ENCODE measurements at places on chromosomes 2 and 18.

DNA sequence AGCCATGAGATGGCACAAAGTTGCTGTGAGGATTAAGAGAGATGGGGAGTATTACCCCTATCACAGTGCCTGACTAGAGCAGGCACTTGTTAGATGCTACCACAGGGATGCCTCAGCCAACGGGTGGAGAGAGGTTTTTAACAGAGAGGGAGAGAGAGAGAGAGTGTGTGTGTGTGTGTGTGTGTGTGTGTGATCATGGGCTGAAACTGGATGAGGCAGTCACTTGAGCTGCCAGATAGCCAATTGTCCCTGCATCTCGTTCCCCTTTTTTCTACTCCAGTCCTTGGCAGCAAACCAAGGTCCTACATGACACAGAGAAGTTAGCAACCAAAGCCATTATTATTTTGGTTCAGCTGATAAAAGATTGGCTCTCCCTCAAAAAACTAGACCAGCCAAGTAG lies 3.0 kb downstream of the CD8A start:
- H3K4me3 ChIP-seq = no peak overlapping the region
- H3K4me1 ChIP-seq = peaks cover 13% of the 10 kb centered on the region
- H3K27me3 ChIP-seq = peaks cover 24% of the 10 kb centered on the region
- H3K36me3 ChIP-seq = no peaks in the 10 kb centered on the region

DNA sequence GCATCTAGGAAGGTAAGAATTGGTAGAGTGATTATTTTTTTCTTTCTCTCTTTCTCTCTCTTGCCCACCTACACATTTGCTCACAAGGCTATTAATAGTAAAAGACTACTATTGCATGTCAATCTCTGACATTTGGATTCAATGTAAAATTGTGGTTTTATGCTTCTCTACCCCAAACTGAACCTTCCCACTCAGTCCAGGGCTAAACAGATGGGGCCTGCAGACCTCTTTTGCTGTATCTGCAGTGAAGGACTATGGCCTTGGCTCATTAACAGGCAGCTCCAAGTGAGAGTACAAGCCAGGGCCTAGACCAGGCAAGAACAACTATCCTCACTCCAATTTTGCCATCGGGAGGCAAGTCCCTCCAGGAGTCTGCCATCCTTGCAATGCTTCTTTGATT lies 68.3 kb upstream of the ARL4C start:
- no peak overlapping the region for H3K27ac ChIP-seq
- no peak overlapping the region for H3K4me3 ChIP-seq
- no peak for DNase-seq
- H3K4me1 ChIP-seq = no peaks in the 10 kb centered on the region
- no peaks in the 10 kb centered on the region for H3K36me3 ChIP-seq

GRCh38 chr18:25587545-25587944 lies 235.6 kb upstream of the ZNF521 start:
- no peak for DNase-seq
- H3K27ac ChIP-seq = no peak overlapping the region
- no peaks in the 10 kb centered on the region for H3K36me3 ChIP-seq
- no peak overlapping the region for H3K4me3 ChIP-seq

DNA sequence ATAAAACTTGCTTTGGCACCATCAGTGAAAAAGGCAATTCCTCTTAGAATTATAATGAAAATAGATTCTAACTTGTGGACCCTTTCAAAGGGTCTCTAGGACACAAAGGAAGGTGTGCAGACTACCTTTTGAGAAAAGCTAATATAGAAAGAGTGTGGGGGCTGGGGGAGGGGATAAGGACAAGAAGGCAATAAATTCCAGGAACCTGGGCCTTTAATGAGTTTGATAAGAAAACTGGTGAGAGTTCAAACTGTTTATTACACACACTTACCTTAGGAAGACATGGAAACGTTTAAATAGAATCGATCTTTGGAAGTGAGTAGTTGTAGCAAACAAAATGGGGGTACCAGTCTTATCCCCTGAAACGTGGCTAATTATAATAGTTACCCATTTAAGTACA lies 39.6 kb upstream of the PGAP1 start:
- no peaks in the 10 kb centered on the region for H3K27me3 ChIP-seq
- H3K4me1 ChIP-seq = no peaks in the 10 kb centered on the region
- H3K4me3 ChIP-seq = no peak overlapping the region
- DNase-seq = no peak
- no peaks in the 10 kb centered on the region for H3K36me3 ChIP-seq

DNA sequence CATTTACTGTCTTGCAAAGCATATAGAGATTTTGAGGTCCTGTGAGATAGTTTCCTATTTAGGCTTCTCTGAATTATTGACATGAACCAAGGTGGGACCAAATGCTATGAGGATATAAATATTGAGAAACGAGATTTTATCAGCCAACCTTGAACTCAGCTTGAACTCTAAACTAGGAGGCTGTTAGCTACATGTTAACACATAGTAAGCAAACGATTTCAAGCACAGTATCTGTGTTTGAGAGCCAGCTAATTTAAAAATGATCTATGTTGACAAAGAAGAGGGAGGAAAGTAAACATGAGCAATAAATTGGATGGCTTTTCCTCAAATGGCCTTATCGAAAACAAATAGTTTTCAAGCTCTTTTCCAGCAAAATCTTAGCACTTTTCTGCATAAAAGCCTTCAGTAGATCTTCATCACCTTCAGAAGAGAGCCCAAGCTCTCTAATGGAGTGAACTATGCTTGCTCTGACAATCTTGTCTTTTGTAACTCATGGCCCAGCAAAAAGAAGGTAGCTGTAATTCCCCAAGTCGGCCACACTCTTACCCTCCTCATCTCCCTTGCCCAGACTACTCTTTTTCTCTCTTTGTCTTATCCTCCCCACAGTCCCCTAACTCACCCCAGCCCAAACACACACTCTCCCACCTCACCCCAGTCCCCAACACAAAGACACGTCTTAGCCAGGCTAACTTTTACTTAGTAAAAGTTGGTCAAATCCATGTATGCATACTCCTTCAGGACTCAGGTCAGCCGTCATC lies 14.7 kb downstream of the CD28 start:
- H3K4me3 ChIP-seq = no peak overlapping the region
- no peaks in the 10 kb centered on the region for H3K27me3 ChIP-seq
- peaks cover 62% of the 10 kb centered on the region for H3K4me1 ChIP-seq

GRCh38 chr2:26485099-26485498 lies 7.2 kb upstream of the OTOF start:
- H3K36me3 ChIP-seq = no peaks in the 10 kb centered on the region
- no peaks in the 10 kb centered on the region for H3K4me1 ChIP-seq
- H3K4me3 ChIP-seq = no peak overlapping the region
- H3K27ac ChIP-seq = no peak overlapping the region
- no peaks in the 10 kb centered on the region for H3K27me3 ChIP-seq
- no peak for DNase-seq

- peaks cover 16% of the 10 kb centered on the region for H3K36me3 ChIP-seq
- no peak overlapping the region for H3K27ac ChIP-seq
- H3K4me1 ChIP-seq = no peaks in the 10 kb centered on the region
- no peak for DNase-seq
These were observed 75.3 kb downstream of the MBD2 start for GRCh38 chr18:54149078-54149697.

DNA sequence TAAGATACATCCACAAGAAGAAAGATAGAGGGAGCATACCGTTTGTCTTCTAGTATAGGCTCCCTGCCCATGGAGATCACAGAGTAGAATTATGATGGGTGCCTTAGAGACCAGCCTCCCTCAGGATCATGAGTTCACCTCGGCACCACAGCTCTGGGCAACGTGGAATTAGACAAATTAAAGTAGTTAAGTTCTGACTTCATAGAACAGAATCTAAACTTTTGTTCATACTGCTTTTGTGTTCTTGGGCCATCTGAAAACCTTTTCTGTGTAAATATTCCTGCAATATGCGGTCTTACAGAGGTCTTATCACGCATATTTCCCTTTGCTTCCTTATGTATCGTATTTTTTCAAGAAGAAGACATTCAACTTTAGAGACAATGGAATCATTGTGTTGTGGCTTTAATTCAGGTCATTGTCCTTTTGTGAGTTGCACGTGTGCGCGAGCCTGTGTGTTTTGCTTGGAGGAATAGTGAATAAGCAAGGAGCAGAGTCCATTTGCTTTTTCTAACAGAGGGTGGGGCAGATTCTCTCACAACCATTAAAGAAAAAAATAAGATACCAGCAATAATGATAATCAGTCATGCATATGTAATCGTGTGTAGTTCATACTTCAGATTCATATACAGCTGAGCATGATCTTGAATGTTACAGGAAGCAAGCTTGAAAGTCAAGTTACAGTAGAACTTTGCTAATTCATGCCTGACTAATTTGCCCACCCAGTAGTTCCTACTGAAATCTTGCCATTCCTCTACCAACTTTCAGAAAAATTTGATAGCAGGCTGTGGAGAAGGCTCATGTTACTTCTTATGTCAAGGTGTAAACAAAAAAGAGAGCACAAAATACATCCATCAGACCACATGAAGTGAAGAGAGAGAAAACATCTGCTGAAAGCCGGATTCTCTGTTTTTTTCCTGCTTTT lies 243.6 kb downstream of the NEDD4L start:
- no peak overlapping the region for H3K27ac ChIP-seq
- no peaks in the 10 kb centered on the region for H3K4me1 ChIP-seq
- H3K4me3 ChIP-seq = no peak overlapping the region
- H3K36me3 ChIP-seq = no peaks in the 10 kb centered on the region
- DNase-seq = no peak
- H3K27me3 ChIP-seq = no peaks in the 10 kb centered on the region

- H3K4me1 ChIP-seq = peaks cover 4% of the 10 kb centered on the region
- no peaks in the 10 kb centered on the region for H3K36me3 ChIP-seq
- peak overlapping the region; percentile 11 for H3K27ac ChIP-seq
- no peak overlapping the region for H3K4me3 ChIP-seq
- H3K27me3 ChIP-seq = no peaks in the 10 kb centered on the region
These were observed 107.8 kb downstream of the METTL8 start for GRCh38 chr2:171325886-171326585.

GRCh38 chr2:233857511-233858141 lies 3.3 kb upstream of the HJURP start:
- no peak overlapping the region for H3K27ac ChIP-seq
- peak; percentile 6 for DNase-seq
- H3K27me3 ChIP-seq = no peaks in the 10 kb centered on the region
- H3K4me1 ChIP-seq = peaks cover 5% of the 10 kb centered on the region
- H3K36me3 ChIP-seq = no peaks in the 10 kb centered on the region

- H3K36me3 ChIP-seq = no peaks in the 10 kb centered on the region
- no peak overlapping the region for H3K4me3 ChIP-seq
- no peak overlapping the region for H3K27ac ChIP-seq
- H3K4me1 ChIP-seq = no peaks in the 10 kb centered on the region
- DNase-seq = no peak
These were observed 134.8 kb upstream of the CREB1 start for GRCh38 chr2:207394812-207395534.

All from effector memory CD4-positive, alpha-beta T cell (primary cell).